ENCODE measurements at places on chromosomes 2 and 18.

GRCh38 chr2:22521620-22522019 lies 863.4 kb upstream of the KLHL29 start:
- no peak for DNase-seq

- peak; percentile 30 for DNase-seq
Observed at GRCh38 chr18:14924226-14924625, 176.3 kb downstream of the ANKRD30B start.

DNA sequence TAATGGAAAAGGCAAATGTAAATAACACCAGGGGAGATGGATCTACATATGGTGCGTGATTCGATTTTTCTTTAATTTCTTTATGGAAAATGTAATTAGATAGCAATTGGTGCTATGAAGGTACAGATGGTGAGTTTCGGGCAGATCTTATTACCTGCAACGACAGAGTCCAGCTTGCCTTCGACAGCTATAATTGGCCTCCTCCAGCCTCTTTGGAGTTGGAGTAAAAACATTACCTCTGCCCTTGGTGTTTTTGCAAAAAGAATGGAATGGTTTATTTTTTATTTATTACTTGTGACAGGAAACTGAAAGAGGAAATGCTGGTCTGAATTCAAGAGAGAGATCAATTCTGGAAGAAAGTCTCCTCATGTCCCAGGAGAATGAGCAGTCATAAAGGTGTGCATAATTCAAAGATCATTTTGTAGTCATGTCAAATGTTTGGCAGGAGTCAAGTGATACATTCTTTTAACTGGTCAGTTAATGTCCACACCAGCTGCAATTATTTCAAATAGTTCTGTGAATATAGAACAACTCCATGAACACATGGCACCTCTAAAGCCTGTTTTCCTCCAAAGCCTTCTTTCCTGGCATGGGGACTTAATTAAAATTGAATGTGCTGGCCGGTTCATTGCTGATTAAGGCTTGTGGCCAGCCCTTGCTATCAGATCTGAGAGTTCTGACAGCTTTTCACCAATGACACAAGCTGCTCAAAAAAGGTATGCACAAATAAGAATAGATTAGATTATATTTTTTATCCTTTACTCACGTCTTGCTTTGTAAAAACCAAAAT lies 46.9 kb upstream of the KCNH7 start:
- DNase-seq = no peak

DNA sequence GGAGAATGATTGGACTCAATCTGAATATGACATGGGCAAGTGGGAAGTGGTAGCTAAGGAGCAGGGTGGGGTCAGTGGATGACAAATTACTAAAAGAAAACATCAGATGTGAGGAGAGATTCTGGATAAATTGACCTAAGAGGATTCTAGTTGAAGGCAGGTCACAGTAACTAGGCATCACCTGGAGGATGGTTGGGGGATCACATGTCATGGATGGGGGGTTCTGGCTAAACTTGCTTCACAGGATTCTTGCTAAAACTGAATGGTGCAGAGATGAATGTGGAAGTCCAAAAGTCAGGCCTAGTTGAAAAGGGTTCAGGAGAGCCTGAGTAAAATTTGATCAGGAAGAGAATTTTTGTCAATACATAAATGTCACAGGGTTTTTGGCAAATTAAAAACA lies 18.3 kb downstream of the CLHC1 start:
- no peak for DNase-seq

GRCh38 chr2:227020416-227020815 lies 143.6 kb downstream of the COL4A4 start:
- no peak for DNase-seq

DNA sequence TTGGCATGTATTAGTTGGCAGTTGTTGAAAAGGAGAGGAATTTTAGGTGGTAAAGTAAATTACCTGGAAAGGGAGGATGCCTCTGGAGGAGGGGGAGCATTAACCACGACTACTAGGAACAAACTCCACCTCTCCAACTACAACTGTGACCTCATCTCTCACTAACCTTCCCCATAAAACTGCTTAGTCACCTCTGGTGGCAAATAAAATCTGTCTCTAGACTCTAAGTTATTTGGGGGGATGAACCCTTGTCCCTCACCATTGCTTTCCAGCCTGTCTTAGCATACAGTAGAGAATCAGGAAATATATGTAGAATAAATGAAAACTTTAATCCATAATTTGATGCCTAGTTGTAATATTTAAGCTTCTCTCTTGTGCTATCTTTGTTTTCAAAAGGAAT lies 27.6 kb upstream of the MYO1B start:
- DNase-seq = no peak

GRCh38 chr2:62550461-62550860 lies 44.5 kb upstream of the TMEM17 start:
- no peak for DNase-seq

DNA sequence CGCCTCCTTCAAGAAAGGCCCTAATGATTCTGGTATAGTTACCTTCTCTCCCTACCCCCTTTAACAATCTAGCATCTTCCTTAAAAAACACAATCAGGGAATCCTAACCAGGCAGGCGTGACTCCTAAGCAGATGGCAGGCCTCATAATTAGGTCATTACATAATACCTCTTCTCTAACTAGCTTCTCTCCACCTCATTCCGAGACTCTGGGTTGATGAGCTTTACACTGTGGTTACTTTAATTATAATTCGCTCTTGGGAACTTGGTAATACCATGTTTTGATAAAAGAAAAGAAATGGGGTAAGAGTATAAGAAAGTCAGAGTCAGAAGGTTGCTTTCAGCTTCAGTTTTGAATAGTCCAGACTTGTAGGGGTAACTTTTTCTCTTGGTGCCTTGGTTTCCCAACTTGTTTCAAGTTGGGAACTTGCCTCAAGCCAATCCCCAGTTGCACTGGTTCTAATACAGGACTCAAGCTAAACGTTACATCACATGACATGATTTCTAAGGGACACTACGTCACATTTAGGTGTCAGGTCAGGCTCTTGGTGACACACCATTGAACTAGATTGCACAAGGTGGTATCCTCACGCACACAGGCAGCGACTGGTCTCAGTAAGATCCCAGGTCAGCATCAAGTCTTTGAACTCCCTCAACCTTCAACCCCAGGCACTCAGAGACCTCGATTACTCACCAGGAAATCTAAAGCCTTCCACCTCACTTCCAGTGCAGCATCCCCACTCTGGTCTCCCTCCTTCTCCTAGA lies 59.2 kb downstream of the AAK1 start:
- DNase-seq = no peak

- DNase-seq = no peak
Observed at GRCh38 chr18:61998335-61998734, 105.5 kb upstream of the RNF152 start.

- no peak for DNase-seq
Observed at GRCh38 chr2:173676647-173677046, 288.5 kb downstream of the SP3 start.

- DNase-seq = no peak
Observed at GRCh38 chr2:205636549-205637319, 45.6 kb upstream of the NRP2 start.

GRCh38 chr2:2057125-2057721 lies 273.9 kb downstream of the MYT1L start:
- peak; percentile 75 for DNase-seq
